ENCODE measurements at places on chromosomes 4 and X.

DNA sequence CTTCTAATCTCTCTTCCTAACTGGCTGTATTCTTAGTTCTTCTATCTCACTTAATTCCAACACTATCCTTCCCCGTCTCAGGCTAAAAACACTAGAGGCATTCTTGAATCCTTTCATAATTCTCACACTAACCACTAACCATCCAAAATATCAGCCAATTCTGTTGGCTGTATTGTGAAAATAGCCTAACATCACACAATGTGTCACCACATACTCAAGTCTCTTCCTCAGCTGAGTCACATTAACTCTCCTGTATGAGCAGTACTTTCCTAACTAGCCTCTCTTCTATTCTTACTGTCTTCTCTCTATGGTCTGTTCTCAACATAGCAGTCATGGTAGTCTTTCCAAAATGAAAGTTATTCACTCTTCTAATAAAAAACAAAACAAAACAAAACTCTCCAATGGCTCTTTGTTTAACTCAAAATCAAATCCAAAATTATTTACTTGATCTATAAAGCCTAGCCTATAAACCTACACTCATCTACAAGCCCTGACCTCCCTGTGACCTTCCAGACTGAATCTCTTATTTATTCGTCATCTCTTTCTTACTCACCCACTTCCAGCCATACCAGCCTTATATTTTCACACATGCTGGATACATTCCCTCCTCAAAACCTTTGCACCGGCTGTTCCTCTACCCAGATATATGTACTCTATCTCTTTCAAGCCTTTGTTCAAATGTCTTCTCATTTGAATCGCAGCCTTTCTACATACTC, 445.9 kb downstream of the TLL1 start:
- no peak for DNase-seq

DNA sequence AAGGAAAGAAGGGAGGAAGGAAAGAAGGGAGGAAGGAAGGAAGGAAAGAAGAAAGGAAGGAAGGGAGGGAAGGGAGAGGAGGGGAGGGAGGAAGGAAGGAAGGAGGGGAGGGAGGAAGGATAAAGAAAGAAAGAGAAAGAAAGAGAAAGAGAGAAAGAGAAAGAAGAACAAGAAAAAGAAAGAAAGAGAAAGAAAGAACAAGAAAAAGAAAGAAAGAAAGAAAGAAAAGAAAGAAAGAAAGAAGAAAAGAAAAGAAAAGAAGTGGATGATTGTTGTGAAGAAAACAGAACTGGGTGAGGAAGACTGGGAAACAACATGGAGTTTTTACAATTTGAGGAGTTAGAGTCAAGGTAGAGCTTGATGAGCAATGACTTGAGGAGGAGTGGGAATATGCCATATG, 78.0 kb downstream of the EIF4E start:
- no peak for DNase-seq

DNA sequence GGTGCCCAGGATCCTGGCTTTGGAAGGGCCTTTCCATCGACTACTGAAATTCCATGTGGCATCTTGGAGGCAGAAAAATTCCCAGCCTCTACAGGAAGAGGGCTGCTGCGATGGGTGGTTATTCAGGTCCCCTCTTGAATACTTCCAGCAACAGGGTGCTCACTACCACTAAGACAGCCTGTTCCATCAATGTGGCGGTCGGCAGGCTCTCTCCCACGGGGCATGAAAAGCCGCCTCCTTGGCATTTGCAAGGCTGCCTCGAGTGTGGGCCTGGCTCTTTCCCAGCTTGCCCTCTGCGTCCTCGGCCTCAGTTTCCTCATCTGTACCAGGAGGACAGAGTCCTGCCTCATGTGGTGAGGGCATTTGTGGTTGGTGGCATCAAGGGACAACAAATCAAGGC, 62.4 kb downstream of the ADRA2C start:
- DNase-seq: no peak

DNA sequence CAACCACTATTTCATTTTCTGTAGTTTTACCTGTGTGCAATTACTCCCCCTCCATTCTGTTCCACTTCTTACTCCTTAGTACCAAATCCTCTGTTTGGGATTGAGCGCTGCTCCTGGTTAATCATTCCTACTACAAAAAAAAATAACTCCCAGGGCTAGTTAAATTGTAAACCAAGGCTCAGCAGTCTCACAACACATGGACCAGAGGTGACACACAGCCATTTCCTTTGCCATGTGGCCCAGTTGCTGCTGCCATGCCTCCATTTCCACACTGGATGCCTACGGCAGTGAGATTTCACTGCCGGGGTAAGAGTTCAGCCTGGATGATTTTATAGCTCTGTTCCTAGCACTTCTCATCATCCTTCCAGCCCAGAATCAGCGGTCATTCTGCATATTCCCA, 107.2 kb downstream of the AKAP4 start:
- DNase-seq: no peak

DNA sequence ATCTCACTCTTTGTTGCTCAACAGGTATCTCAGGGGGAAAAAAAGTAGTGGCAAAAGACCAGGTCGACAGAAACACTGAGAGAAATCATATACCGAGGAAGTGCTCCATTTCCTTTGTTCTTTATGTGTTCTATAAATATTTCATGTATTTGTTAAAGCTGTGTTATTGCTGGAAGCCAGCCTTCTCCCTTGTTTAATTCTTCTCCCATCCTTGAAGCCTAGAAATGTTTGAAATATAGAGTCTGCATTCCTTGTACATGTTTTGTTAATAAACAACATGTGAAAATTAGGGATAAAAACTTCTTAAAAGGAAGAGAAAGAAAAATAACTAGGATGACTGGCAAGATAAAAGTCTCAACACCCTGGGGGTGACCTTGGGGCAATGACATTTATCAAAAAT, 186.2 kb downstream of the ANKRD50 start:
- DNase-seq: no peak

- DNase-seq: no peak
Observed at GRCh38 chr4:109157696-109158095, 144.8 kb downstream of the COL25A1 start.

DNA sequence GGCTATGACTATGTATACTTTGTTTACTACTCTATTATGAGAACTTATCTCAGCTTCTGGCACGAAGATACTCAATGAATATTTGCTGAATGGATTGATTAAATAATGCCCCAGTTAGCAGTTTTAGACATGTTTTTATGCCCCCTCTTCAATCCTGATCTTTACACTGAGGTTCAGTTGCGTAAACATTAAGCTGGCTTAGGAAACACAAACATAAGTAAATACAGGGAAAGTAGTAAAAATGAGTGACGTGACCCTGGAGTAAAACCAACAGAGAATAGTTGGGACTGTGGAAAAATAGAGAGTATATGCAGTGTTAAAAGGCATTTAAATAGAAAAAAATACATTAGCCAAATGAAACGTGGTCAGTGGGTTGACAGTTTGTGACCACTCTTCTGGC, 387.0 kb upstream of the ACTRT1 start:
- no peak for DNase-seq

DNA sequence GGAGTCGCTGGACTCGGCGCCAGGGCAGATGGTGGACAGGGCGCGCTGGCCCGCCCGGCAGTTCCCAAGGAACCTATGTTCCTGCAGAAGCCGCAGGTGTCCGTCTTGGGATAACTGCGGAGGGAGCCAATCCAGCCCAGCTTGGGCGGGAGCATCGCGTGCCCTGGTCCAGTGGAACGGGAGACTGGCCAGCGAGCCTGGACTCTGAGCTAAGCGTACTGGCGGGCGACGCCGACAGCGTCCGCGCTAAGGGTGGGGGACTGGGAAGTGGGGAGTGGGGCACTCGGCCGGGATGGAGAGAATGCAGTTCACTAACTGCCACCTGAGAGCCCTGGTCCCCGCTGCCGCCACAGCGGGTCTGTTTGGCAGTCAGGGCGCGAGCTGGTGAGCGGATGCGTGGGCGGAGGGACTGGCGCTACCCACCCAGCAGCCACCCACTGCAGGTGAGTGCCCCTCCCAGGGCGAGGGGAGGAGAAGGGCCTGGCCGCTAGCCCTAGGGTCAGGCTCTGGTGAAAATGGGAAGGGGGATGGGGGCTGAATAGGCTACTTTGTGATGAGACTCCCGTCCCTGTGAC, 1.3 kb upstream of the MAMLD1 start:
- DNase-seq: no peak
